ENCODE measurements at places on chromosomes 4 and X. TPM values are rescaled to one million over a fixed set of nuclear protein-coding genes. Genes with fewer than 3 reads are reported as not detected.

SH3BP2 gene
- 31.9 TPM for polyA plus RNA-seq

ZNF674 gene
- 8.0 TPM for polyA plus RNA-seq

ADH7 gene
- polyA plus RNA-seq: not detected

NLGN3 gene
- 4.8 TPM for polyA plus RNA-seq

DNA sequence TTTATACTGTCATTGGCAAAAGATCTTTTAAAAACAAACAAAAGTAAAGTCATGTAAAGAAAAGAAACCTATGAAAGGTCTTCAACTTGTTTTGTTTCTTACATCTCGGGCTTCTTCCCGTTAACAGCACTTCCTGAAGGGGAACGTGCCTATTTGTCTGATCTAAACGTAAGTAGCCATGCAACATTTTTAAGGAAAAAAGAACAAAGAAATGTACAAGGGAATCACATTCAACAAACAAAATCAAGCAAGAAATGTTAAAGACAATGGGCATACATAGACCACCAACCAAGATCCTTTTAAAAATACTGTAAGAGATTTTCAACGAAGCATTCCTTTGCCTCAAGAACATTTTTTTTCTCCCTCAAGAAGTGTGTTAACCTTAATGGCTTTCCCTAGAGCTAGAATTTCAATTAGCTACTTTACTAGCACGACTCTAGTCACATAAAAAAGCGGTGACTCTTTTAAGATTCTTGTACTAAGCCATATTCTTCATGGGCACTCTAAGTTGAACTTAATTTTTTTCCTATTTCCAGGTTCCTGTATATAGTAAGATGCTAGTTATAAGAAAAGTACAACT is 112.0 kb upstream of the TTC29 start:
- DNase-seq: no peak

DNA sequence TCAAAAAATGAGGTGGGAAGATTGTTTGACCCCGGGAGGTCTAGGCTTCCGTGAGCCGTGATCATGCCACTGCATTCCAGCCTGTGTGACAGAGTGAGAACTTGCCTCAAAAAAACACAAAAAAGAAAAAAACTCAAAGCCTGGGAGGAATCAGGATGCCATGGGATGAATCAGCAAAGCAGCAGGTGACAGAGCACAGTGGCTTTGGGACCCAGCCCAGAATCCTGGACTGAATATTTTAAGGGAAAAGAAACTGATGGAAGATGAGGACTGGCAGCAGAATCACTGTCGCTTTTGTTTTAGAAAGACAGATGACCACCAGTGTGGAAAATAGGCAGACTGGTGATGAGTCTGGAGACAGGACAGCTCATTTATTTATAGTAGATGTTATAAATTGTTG is 16.6 kb downstream of the S100G start:
- DNase-seq: no peak

XKRX gene
- polyA plus RNA-seq: 0.33 TPM

- no peak for DNase-seq
Measured at GRCh38 chr4:155510771-155511170, 134.0 kb upstream of the MAP9 start.

- DNase-seq: no peak
Measured at GRCh38 chr4:122662701-122663100, 41.8 kb upstream of the IL21 start.

GRCh38 chr4:61666244-61666643 is 466.1 kb downstream of the ADGRL3 start:
- no peak for DNase-seq

GRCh38 chrX:32871636-32872035 is 339.7 kb downstream of the DMD start:
- DNase-seq: no peak

- no peak for DNase-seq
Measured at GRCh38 chr4:17468619-17469221, 43.2 kb downstream of the QDPR start.

EDNRA gene
- 96.6 TPM for polyA plus RNA-seq

DNA sequence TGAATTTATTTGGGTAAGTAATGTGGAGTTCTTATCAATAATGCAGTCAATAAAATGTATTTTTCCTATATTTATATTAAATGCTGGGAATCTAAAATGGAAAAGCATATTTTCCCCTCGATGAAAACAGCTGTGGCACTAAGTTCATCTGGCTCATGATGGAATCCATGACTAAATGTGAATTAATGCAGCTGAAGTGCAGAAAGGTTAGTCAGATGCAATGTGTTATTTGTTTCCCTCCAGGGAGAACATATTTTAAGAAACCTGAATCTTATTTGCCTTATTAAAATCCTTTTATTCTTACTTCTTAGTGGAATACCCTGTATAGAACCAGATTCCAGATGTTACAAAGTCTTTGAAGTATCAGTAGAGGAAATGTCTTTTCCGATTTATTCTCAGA is 247.9 kb downstream of the ARHGAP24 start:
- no peak for DNase-seq

ADAMTS3 gene
- 9.8 TPM for polyA plus RNA-seq

UGT2B15 gene
- polyA plus RNA-seq: not detected

DNA sequence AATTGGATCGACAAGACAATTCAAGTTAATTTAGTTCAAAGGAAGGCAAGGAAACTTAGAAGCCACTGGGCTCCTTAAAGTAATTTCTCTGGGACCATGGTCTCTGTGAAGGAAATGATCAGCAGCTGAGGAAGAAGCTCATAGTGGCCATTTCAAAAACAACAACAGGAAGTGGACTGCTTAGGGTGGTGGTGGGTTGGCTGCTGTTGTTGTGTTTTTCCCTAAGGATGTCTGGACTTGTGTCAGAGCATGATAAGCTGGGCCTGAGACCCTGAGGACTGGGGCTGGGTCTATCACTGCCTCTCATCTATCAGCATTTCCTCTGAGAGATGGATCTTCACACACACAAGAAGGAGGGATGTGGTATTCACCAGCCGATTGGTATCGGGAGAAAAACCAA is 18.3 kb downstream of the KDR start:
- no peak for DNase-seq

GRCh38 chrX:30858098-30858497 is 31.0 kb downstream of the TAB3 start:
- no peak for DNase-seq

- no peak for DNase-seq
Measured at GRCh38 chr4:149322203-149322602, 493.4 kb downstream of the IQCM start.

GRCh38 chrX:154096140-154097002 is 1.1 kb downstream of the MECP2 start:
- DNase-seq: no peak

DNA sequence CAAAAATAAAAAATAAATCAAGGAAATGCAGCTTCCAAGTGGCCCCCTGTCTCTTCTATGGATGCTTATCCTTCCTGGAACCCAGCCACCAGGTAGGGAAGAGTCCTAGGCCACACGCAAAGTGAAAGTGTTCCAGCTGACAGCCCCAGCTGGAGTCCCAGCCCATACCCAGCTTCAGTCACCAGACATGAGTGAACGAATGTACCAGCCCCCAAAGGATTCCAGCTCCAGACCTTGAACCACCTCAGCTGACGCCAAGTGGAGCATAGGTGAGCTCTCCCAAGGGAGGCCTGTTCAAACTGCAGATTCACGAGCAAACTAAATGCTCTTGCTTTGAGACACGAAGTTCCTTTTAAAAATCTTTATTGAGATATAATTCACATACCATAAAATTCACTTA is 62.0 kb downstream of the BCOR start:
- DNase-seq: no peak

DNA sequence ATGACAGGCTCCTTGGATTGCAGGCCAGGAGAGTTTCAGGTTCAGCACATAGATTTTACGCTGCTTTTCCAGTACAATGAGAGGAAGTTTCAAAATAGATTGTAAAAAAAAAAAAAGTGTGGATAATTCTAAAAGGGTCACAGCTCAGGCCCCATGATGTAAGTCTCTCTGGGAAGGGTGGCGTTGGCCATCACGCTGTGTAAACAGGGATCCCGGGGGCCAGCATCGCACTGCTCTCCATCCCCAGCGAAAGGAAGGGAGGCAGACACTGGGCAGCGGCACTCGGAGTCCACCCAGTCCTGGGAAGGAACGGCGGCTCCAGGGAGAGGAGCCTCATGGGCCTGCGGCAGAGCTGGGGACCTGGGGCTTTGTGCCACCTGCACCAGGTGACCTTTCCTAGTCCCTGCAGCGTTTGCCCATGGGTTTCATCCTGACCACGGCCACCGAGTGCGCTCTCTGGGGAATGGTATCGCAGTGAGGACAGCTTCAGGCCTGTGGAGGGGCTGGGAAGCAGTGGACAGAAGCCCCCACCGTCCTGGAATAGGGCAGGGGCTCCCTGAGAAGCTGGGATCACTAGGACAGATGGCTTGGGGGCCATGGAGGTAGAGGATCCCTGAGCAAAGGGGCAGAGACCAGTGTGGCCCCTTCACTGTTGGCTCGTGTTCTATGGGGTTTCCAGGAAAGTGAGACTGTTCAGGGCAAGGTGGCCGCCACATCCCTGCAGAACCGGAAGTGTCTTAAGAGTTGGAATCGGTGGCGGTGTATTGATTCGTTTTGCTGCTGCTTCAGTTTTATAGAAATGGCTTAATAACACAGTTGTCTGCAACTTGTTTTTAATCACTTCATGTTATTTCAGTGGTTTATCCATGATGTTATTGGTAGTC is 38.9 kb downstream of the RGS12 start:
- DNase-seq: no peak

DNA sequence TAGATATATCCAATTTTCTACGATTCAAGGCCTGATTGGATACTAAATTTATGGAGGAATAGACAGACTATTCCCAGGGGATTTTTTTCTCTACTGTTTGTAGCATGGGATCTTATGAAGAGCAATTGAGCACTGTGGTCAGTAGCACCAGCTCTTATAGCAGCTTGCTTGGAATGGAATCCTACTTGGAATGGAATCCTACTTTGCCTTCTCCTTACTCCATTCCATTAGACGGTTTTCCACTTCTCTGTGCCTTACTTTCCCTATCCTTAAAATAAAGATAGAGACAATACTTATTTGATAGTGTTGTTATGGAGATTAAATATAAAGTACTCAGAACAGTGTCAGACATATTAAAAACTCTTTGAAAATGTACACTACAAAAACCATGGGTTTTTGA is 133.5 kb downstream of the BTC start:
- no peak for DNase-seq

FGF2 gene
- 9.4 TPM for polyA plus RNA-seq

GRCh38 chr4:159077702-159078495 is 25.0 kb upstream of the RAPGEF2 start:
- peak; percentile 14 for DNase-seq

ALAS2 gene
- polyA plus RNA-seq: 9.6 TPM

DNA sequence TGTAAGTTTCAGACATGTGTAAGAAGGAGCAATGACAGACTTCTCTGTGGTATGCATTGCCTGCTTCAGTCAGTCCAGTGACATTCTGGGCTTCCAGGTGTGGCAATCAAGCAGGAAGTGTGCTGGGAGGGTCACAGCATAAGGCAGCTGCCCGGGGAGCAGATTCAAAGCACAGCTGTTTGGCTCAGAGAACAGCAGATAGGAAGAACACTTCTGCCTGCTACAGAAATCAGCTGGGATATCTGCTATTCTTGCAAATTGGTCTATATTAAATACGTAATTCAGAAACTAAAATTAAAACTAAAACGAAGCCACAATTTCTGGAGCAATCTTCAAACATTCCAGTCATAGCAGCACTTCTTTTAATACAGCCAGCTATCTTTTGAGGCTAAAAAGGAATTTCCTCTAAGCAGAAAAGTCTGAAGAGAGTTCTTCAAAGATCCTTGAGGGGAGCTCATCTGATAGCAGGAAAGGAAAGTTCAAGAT is 47.5 kb upstream of the GALNT7 start:
- DNase-seq: no peak

- DNase-seq: no peak
Measured at GRCh38 chrX:100687546-100687945, 43.5 kb downstream of the SRPX2 start.

DNA sequence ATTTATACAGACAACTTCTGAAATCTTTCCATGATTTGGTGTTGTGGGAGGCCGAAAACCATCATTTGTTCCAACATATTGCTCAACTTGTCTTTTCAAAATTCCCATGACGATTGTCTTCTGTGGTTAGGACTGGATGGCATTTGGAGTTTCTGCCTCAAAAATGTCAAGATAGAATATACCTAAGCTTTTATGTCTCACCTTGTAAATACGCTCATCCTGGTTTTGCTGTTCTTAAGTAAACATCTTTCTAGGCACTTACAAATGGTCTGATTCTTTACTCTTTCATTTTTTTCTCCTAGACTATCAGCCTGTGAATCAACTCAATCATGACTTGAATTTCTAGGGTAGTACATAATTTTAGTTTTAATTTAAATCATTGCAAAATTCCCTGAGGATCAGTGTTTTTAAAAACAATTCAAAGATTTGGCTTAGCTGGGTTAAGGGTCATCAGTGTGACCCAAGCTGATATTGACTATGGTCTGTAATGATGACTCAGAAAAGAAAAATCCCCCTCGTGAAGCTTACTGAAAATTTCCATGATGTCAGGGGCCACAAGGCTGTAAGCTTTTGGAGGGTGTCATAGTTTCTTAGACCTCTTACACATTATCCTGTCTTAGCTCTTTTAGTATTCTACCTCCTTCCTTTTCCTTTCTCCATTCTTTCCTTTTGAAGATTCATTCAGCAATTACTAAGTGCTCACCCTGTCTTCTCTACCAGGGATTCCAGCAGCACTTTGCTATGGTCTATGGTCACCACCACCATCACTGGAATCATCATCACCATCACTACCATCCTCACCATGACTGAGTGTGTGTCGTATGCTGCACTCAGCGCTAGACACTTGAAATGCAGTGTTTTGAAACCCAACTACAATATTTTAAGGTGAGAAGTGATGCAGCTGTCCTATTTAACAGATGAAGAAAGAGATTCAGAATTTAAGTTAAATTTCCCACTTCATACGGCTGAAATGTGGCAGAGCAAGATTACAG is 124.4 kb downstream of the CPE start:
- no peak for DNase-seq

DNA sequence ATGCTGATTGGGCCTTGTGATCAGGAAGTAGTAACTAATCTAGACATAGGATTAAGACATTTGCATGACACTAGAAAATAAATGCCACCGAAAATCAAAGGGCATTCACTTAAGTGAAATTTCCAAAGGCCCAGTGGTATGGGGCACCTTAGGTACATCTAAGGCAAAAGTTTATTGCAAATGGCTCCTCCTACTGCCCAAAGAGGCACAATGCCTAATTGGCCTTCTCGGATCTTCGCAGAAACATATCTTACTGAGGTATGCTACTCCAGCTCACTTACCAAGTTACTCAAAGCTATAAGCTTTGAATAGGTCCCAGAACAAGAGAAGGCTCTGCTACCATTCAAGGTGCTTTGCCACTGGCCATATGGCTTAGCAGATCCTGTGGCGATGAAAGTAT is 174.8 kb upstream of the CXCL13 start:
- no peak for DNase-seq

ETDC gene
- not detected for polyA plus RNA-seq

DNA sequence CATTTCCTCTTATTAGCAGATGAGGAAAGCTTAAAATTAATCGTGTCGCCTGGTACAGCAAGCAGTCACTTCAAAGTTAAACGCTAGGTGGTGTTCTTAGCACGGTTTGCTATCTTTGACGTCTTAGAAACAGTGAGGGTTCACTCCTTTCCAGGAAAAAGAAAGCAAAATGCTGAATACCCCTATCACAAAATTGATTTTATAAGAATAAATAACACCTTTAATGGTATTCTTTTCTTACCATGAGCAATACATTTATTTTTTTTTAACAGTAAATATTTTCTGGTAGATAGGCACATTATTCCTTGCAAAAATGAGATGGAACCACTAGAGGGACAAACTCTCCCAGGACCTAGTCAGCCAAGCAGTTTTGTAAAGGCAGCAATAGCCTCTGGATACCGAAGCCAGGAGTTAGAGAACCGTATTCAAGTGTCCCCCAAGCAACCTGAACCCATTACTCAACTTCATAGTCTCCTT is 153.9 kb downstream of the KDR start:
- DNase-seq: peak; percentile 38
